ENCODE measurements at places on chromosomes 7 and 10.

DNA sequence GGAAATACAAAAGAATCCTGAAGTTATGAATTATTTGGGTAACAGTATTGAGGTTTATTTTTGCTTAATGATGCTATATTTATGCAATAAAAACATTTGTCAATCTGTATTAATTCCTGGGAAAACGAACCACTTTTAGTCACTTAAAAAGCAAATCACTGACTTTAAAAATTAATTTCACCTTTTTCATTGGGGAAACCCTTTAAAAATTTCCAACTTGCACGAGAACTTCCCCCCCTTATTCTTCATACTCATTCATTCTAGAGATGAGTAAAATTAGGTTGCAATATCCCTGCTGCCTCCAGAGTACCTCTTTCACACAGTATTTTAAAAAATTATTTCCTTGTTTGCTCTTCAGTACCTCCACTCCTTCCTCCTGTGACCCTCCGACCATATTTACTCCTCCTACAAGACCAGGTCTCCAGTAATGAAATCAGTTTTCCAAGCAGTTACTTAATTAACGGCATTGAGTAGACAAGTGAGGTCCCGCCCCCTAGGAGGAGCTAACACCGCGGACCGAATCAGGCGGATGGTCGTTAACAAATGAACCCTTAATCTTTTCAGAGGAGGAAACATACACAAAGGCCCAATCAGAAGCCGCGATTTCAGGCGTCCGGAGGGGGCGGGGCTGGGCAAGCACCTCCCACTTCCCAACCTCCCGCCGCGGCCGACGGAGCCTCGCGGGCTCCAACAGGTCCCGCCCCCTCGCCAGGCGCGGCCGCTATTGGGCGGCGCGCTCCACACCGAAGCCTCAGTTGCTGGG lies 465 bp upstream of the TRIM24 start:
- DNase-seq = peak; percentile 99

DNA sequence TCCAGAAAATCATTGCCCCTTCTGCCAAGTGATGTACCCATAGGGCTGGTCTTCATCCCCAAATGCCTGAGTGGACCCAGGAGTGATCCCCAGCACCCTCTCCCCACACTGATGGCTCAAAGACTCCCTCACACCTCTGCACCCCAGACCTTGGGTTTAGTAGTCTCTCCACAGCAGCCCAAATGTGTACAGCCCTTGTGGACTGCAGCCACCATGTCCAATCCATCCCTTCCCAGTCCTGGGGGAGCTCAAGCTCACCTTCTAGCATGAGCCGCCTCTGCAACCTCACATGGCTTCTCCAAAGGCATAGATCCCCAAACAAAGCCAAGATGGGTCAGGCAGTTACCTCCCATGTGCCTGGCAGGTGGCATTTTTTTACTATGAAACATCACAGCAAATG lies 50.1 kb downstream of the PRLHR start:
- no peak for DNase-seq

DNA sequence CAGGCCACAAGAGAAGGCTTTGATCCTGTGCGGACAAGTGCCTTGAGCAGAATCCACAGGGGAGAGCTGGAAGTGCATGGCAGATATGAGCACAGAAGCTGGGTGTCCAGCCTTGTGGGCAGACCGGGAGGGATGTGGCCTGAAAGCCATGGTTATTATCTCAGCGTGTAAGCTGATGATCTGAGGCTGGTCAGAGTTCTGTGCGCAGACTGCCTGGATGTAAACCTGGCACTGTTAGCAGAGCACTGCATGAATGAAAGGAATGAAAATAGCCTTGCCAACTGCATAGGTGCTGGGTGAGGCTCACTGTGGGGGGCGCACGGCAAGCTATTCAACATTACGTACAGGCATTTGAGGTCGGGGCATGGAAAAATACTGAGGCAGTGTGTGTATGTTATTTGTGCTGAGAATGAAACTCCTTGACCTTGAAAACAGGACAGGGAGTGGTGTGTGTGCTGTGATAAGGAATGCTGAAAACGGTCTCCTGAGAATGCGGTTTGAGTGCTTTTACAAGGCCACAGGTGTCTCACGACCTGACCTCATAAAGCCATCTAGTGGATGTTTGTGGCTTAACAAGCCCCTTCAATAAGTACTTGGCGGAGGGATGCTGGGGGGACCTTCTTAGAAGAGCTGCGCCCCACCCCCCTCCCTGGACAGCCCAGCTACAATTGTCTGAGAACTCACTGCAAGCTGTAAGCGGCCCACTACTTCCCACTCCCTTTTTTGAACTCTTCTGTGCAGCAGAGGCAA lies 18.7 kb downstream of the AKR1C1 start:
- DNase-seq = no peak

DNA sequence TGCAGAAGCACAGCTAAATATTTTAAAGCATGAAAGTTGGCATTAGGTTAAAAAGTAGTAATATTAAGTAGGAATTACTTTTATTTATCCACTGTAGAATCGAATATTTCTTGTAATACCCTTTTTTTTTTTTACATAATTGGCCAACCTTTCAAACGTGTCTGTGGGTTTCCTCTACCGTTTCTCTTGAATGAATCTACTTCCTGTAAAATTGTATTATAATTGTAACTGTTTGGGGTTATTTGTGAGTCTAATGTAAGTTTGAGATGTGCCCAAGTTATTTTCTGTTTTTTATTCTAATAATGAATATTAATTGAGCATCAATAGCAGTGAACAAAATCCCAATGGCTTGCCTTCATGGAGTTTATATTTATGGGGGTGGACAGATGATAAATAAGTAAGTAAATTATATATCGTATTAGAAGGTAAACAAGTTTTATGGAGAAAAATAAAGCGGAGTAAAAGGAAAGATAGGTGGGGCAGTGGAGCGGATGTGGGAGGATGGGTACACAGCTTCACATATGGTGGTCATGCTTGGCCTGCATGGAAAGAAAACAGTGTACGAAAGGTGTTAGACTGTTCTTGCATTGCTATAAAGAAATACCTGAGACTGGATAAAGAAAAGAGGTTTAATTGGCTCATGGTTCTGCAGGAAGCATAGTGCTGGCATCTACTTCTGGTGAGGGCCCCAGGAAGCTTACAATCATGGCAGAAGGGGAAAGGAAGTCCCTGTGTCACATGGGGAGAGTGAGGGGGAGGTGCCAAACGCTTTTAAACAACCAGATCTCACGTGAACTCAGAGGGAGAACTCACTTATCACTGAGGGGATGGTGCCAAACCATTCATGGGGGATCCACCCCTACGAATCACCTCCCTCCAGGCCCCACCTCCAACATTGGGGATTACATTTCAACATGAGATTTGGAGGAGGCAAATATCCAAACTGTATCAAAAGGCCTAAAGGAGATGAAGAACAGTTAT lies 5.4 kb downstream of the TSPAN13 start:
- DNase-seq = no peak

GRCh38 chr7:20816372-20816959 lies 29.8 kb upstream of the SP8 start:
- DNase-seq = no peak

Measured in inflammatory macrophage (primary cell).